ENCODE measurements at places on chromosomes 3 and 15.

GRCh38 chr3:190019006-190019405 is 101.7 kb downstream of the P3H2 start:
- DNase-seq = no peak

GRCh38 chr3:52817860-52818259 is 12.6 kb downstream of the ITIH4 start:
- no peak for DNase-seq

DNA sequence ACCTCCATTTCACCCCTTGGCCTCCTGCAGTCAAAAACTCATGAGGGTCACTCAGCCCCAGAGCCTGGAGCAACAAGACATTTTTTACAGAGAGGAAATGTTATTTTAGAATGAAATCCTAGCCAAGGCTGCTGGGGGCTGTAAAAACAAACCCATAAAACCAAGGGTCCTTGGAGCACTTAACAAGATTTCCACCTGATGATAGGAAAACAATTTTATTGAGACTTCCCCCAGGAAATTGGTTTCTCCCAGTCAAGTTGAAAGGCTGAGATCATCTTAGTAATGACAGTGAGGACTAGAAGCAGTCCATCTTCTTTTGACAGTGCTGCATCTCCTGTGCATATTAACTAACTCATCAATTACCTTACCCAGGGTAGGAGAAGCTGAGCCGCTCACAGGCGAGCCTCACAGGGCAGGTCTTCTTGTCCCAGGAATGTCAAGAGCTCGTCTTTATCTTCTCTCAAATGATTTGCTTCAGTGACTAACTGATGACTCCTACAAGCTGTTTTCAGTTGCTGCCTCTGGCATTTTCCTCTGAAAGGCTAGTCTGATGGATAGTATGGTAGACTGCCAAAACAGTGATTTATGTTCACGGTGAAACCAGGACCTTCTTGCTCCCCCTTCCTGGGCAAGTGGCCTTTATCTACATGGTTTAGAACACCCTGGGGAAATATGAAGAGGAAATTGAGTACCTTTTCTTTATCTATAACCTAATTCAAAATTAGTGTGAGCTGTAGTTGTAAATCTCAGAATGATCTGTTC is 34.6 kb upstream of the AEN start:
- DNase-seq = no peak

DNA sequence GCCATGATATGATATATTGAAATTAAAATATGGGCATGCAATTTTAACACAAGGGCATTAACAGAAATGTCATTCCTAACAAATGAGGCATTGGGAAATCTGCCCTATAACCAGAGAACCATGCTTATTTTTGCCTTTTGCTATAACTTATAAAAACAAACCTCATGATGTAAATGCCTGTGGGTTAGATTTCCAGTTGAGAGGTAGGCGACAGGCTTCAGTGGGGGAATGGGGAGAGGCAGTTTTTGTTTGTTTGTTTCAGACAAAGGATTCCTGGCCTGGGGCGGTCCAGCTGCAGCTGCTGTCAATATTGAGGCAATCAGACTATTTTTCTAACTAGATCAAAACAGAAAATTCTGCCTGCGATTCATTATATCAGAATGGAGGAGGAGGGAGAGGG is 490.4 kb upstream of the CFAP20DC start:
- no peak for DNase-seq

DNA sequence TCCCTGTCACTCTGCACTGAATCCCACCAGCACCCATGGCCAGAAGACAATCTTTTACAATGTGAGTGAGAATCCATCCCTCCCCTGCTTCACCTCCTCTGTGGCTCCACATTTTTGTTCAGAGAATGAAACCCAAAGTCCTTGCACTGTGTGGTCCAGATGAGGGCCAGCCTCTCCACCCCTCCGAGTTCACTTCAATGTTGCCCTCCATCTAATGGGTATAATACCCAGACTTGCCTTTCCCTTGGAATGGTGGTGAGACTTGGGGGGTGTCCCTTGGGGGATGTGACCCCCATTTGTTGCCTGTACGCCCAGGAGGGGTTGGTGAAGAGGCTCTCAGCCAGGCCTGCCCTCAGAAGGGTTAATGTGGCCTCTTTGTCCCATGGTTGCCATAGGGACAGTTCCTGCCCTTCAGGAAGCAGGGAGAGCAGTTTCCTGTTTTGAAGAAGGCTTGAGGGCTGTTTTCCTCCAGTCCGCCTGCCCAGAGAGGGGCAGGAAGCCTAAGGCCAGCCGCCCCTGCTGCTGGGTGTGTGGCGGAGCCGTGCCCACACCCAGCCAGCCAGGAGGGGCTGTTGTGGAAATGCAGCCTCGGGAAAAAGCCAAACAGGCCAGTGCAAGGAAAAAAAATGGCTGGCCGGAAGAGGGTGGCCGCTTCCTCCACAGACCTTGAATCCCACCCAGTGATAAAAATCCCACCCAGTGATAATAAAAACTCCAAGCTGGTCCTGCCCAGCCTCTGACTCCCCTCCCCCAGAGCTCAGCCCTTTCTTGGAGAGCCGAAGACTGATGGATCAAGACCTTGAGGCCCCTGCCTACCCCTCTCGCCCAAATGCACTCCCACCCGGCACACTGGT is 14.6 kb upstream of the FGD5 start:
- DNase-seq = no peak

DNA sequence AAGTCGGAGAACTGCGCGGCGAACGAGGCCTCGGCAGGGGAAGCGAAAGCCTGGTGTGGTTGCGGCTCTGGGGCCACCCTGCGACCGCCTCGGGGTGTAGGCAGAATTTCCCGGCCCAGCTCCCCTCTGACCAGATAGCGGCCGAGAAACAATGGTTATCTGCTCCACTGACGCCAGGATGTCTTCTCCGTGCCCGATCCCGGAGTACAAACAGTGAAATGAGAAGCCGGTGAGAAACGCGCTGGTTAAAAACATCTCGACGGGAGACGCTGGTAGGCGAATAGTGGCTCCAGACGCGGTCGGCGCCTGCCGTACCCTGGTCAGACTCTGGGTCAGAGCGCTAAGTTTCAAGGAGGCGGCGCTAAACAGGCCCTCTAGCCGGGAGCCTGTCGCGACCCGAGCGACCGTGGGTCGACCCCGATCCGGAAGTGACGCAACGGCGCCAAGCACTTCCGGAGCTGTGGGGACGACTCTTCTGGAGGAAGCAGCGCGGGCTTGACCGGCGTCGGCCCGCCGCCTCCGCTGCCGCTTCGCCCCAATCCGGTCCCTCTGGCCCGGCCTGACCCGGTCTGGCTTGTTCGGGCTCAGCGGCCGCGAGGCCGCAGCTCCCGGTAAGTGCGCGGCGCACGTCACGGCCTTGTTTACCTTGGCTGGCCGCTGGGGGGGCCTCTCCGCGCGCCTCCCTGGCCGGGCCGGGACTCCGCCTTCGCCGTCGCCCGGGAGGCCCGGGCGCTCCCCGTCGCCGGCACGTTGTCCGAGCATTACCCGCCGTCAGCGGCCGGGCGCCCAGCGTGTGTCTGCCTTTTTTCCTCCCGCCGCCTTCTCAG is at the start of gene ARIH2:
ARIH2 (plus strand) TSS at position 455 of the 827 bp plus-strand sequence. CDS start 8,717 bp downstream, outside the sequence.
- DNase-seq = peak; percentile 96

DNA sequence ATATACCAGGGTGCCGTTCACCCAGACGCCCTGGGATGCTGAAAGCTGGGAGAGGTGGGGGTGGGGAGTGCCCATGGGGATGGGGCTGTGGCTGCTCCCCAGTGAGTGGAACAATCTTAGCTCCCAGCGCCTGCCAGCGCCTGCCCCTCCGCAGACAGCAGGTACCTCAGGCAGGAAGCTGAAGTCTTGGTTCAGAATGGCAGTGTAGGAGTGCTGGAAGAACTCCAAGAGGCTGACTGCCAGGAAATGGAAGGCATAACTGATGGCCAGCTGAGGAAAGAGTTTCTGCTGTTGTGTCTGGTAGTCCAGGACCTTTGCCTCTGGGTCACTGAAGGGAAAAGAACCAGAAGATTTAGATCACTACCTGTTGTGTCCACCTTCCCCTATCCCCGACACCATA is 8.4 kb downstream of the ACOX2 start:
- DNase-seq = peak; percentile 44

GRCh38 chr3:149003653-149004305 is 12.4 kb downstream of the GYG1 start:
- DNase-seq = no peak

GRCh38 chr15:57025264-57025926 is 107.0 kb downstream of the TCF12 start:
- DNase-seq = no peak

DNA sequence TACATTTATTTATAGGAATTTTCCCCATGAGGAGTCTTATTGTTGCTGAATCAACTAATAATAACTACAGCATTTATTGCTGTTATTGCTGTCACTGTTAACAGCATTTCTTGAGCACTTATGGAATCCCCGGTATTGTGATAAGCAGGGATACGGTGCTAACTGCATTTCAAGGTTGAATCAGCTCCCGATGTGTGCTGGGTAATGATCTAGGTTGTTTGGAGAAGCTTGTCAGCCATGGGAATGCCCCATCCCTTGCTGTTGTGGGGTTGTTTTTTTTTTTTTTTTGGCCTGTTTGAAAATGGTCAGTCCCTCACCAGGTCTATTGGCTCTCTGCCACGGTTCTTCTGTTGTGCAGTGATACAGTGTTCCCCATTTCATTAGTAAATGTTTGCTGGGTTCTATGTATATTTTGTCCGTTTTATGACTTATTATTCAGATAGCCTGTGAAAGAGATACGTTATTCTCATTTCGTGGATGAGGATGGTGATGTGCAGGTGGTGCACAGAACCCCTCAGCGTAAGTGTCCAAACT is 48.5 kb downstream of the MED12L start:
- no peak for DNase-seq

DNA sequence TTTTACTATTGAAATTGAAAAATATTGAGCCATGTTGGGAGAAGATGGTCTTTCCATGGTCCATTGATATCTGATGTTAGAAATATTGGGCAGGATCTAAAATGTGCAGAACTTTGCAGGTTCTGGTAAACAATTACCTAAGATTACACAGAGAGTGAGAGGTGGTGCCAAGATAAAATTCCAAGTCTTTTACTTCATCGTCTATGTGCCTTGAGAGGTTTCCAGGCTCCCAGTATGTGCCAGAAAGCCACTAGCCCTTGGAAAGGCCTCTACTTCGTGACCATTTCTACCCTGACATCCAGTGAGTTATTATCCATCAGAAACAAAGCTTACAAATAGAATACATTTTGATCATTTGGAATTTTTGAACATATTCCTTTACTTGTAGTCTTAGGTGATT is 27.6 kb downstream of the CD200 start:
- no peak for DNase-seq
